Trophoblast cell (in vitro differentiated cells and primary cell): ENCODE measurements at places on chromosomes 2 and 18.

DNA sequence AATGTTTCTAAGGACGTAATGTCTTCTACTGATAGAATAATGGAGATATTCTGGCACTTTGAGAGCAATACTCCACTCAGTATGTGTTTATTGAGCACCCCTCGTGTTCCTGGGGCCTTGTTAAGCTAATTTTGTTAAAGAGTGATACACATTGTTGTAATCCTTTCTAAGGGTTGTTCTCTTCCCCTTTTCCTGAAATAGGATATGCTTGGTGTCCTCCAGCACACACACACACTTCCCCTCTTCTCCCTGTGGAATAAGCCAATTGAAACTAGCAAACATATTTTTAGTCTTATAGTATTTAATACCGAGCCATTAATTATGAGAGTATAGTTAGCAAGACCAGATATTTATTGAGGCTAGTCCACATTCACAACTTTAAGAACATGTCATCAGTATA, 114.1 kb downstream of the CRIM1 start:
- H3K27me3 ChIP-seq, result no peaks in the 10 kb centered on the region
- no peak for DNase-seq
- no peak overlapping the region for H3K4me3 ChIP-seq

DNA sequence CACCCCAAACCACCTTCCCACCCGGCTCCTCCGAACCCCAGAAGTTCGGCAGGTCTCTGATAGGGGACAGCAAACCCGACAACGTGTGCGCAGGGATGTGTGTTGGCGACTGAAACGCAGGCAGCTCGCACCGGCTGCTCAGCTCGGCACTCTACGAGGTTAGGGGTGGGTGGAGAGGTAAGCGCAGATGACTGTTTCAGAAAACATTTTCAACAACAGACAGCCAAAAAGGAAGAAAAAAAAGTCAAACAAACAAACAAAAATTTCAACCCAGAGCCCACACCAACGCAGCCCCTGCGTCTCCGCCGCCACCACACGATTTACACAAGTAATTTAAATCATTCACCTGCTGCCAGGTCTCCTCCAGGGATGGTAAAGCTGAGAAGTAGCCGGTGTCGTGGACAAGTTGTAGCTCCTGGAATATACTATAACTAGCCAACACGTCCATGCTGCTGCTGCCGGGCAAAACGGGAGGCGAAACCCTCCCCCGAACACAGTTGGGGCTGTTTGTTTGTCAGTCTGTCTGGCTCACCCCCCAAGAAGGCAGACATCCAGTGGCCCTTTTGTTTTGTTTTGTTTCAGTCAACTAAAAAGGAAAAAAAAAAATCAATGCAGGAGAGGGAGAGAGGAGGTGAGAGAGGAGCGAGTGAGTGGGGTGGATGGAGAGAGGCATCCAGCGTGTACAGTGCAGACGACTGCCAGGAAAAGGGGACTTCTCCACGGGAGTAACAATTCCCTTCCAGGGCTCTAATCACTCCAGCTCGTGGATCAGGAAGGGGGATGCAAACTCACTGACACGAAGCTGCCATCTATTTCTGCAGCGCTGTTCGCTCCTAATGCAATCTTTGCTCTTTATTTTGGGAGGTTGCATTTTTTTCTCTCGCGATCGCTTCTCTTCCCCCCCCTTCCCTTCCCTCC, at the start of gene KLF7:
Gene KLF7, minus strand, starts transcription at position 828 of the 918 bp plus-strand sequence. Its CDS starts 380 bp downstream, at position 448.
- H3K27me3 ChIP-seq, result no peaks in the 10 kb centered on the region
- H3K27ac ChIP-seq, result peak within 1 kb of the TSS; percentile 100
- H3K4me1 ChIP-seq, result peaks cover 7% of the 10 kb centered on the region
- H3K4me3 ChIP-seq, result peak within 1 kb of the TSS; percentile 86
- DNase-seq, result peak; percentile 67

GRCh38 chr18:79662034-79662433, 17.6 kb upstream of the CTDP1 start:
- no peaks in the 10 kb centered on the region for H3K27me3 ChIP-seq
- no peaks in the 10 kb centered on the region for H3K36me3 ChIP-seq

- H3K27me3 ChIP-seq, result no peaks in the 10 kb centered on the region
- H3K36me3 ChIP-seq, result peaks cover 4% of the 10 kb centered on the region
These were observed 4.3 kb downstream of the AGPS start for GRCh38 chr2:177396703-177397460.

- H3K27ac ChIP-seq, result no peak overlapping the region
- no peak overlapping the region for H3K4me3 ChIP-seq
- no peaks in the 10 kb centered on the region for H3K4me1 ChIP-seq
- no peaks in the 10 kb centered on the region for H3K36me3 ChIP-seq
These were observed 73.1 kb upstream of the NXPH2 start for GRCh38 chr2:138853296-138853695.

- no peaks in the 10 kb centered on the region for H3K36me3 ChIP-seq
- H3K4me3 ChIP-seq, result no peak overlapping the region
- DNase-seq, result no peak
- H3K27ac ChIP-seq, result no peak overlapping the region
These were observed 15.0 kb upstream of the CPS1 start for GRCh38 chr2:210541290-210541902.

DNA sequence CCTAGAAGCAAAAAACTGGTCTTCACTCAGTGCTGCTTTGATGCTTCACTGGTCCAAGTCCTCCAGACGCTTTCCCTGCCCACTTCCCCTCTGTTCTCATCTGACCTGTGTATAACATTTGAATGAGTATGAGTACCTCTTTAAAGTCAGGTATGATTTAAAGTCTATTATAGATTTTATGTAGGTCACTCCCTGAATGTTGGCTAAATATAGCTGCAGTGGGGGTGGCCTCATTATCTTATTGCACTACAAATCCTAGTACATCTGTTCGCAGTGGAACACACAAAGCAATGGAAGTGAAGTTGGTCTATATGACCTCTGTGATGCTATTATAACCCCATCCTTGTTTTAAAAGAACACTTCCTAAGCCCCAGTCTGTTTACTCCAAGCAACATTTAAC, 33.2 kb downstream of the ARHGEF33 start:
- H3K36me3 ChIP-seq, result no peaks in the 10 kb centered on the region
- H3K27ac ChIP-seq, result no peak overlapping the region
- H3K4me3 ChIP-seq, result no peak overlapping the region
